ENCODE measurements at places on chromosomes 2 and 18.

GRCh38 chr2:27390822-27391679 lies 10.5 kb upstream of the ZNF513 start:
- DNase-seq = no peak

DNA sequence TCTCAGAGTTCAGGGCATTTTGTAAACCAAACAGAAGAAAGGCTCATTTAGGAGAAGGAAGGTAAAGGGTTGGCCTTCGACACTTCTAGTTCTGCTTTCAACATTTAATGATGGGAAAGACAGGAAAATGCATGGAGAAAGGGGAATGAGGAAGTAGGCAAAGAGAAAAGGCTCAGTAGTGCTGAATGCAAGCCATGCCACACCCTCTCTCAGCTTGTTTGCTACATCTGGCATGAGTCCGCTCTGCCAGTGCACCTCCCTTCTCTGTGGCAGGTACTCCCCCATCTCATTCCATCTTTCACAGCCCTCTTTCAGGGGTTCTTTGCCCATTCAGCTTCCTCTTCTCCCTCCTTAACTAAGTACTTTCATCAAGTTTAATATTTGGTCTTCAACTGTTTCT lies 120.9 kb upstream of the ITGB6 start:
- DNase-seq = no peak

DNA sequence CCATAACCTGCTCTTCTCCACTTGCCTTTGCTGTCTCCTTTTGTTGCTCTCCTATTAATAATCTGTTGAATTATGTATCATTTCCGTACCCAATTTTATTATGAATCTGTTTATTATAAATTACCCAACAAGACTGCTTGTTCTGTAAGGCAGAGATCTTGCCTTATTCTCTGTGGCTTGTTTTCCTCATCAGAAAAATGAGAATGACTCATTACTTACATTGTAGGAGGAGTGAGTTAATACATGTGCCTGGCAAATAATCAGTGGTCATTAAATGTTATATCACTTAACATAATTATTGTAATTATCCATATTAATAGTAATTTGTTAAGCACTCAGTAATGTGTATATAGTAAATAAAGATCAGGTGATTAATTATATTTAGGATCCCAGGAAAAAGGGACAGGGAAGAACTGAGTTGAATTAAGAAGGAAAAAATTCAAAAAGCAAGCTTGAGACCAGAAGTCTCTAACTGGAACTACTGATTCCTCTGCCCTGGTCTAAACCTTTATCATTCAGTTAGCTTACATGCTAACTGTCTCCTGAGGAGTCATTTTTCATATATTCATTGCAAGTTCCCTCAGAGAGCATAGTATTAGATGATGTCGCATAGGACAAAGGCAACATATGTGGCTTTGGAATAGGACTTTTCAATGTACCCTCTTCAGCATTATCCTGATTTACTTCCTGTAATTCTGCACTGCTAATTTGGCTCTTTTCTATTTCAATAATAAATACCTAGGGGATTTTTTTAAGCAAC lies 335.7 kb downstream of the GALNT13 start:
- DNase-seq = no peak

GRCh38 chr2:198825534-198825933 lies 632.2 kb downstream of the SATB2 start:
- DNase-seq = no peak

- DNase-seq = no peak
Measured at GRCh38 chr2:65630643-65631042, 198.2 kb upstream of the SPRED2 start.

Data from left ventricle myocardium inferior (tissue), 1 donor.